Naive thymus-derived CD8-positive, alpha-beta T cell (primary cell): ENCODE measurements at places on chromosomes 3 and 15.
A peak's percentile ranks its signal among the peaks of the same experiment; 100 is the strongest.

GRCh38 chr15:45729141-45729540, 94.3 kb downstream of the SQOR start:
- no peak for DNase-seq
- H3K27ac ChIP-seq = no peak overlapping the region

DNA sequence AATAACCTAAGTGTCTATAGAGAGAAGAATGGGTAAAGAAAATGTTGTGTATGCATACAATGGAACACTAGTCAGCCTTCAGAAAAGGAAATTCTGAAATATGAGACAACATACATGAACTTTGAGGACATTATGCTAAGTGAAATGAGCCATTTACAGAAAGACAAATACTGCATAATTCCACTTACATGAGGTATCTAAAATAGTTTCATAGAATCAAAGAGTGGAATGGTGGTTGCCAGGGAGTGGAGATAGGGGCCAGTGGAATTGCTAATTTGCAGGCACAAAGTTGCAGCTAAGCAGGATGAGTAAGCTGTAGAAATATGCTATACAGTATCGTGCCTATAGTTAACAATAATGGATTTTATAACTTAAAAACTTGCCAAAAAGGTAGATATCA, 779.6 kb upstream of the ARPP21 start:
- DNase-seq = no peak
- H3K27me3 ChIP-seq = no peaks in the 10 kb centered on the region
- H3K36me3 ChIP-seq = no peaks in the 10 kb centered on the region

DNA sequence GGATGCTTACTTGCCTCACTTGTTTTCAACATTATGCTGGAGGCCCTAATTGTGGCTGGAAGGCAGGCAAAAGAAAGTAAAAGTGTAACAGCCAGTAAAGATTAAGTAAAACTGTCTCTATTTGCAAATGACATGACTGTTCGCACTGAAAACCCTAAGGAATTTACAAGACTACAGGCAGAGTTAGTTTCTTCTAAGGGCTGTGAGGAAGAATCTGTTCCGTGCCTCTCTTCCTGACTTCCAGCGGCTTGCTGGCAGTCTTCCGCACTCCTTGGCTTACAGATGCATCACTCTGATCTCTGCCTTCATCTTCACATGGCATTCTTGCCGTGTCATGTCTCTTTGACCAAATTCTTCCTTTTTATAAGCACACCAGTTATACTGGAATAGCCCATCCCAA, 86.1 kb downstream of the DLG1 start:
- peaks cover 15% of the 10 kb centered on the region for H3K36me3 ChIP-seq
- H3K4me3 ChIP-seq = no peak overlapping the region
- no peaks in the 10 kb centered on the region for H3K27me3 ChIP-seq
- no peak for DNase-seq
- no peak overlapping the region for H3K27ac ChIP-seq
- peaks cover 74% of the 10 kb centered on the region for H3K4me1 ChIP-seq

- H3K27ac ChIP-seq = no peak overlapping the region
- no peaks in the 10 kb centered on the region for H3K4me1 ChIP-seq
- no peak for DNase-seq
- no peak overlapping the region for H3K4me3 ChIP-seq
- H3K36me3 ChIP-seq = no peaks in the 10 kb centered on the region
- no peaks in the 10 kb centered on the region for H3K27me3 ChIP-seq
Observed at GRCh38 chr3:23659840-23660430, 145.8 kb upstream of the UBE2E1 start.

- H3K27me3 ChIP-seq = no peaks in the 10 kb centered on the region
- no peaks in the 10 kb centered on the region for H3K36me3 ChIP-seq
- no peak overlapping the region for H3K27ac ChIP-seq
- no peaks in the 10 kb centered on the region for H3K4me1 ChIP-seq
- no peak for DNase-seq
Observed at GRCh38 chr3:106820726-106821362, 556.4 kb upstream of the CCDC54 start.

DNA sequence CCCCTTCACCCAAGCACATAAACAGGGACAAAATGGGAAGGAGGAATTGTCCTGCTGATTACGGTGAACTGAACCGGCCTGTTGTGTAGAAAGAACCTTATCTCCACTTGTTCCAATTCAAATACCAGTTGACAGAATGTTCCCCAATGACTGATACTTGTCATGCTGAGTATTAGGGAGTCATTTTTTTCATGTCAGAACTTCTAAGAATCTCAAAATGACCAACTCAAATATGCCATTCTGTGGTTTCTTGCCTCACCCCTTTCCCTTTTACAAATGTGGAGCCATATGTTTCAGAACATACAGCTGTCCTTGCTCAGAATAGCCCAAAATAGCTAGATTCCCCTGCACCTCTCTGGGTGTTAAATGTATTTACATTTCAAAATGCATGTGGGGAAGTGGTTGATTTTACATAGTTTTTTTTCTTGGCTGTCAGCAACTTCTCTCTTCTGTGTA, 405.9 kb upstream of the TBL1XR1 start:
- H3K4me3 ChIP-seq = no peak overlapping the region
- peak overlapping the region; percentile 50 for H3K27ac ChIP-seq

- H3K27me3 ChIP-seq = peaks cover 86% of the 10 kb centered on the region
- H3K4me3 ChIP-seq = peak overlapping the region; percentile 86
- H3K27ac ChIP-seq = peak overlapping the region; percentile 40
- H3K36me3 ChIP-seq = no peaks in the 10 kb centered on the region
- peaks cover 62% of the 10 kb centered on the region for H3K4me1 ChIP-seq
Observed at GRCh38 chr3:128489927-128490649, 2.9 kb downstream of the GATA2 start.

- H3K4me3 ChIP-seq = no peak overlapping the region
- H3K4me1 ChIP-seq = no peaks in the 10 kb centered on the region
- H3K27me3 ChIP-seq = no peaks in the 10 kb centered on the region
Observed at GRCh38 chr3:48143992-48144391, 44.2 kb downstream of the CDC25A start.
